Panc1 (cell line): ENCODE measurements at places on chromosomes 7 and 10.

DNA sequence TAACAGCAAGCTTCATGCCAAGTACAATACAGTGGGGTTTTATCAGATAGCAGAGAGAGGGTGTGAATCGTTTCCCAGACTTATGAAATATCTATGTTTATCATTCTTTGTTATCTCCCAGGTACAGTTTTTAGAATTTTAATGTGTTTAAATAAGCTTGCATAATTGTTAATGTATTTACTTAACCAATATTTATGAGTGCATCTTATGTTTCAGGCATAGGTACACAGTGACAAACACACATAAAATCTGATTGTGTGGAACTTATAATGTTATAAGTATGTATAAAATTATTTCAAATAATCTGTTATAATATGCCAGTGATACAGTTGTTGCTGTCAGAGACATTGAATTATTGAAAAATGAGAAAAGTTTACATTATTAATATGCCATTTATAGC is 1011.4 kb upstream of the C7orf33 start:
- no peak for DNase-seq

DNA sequence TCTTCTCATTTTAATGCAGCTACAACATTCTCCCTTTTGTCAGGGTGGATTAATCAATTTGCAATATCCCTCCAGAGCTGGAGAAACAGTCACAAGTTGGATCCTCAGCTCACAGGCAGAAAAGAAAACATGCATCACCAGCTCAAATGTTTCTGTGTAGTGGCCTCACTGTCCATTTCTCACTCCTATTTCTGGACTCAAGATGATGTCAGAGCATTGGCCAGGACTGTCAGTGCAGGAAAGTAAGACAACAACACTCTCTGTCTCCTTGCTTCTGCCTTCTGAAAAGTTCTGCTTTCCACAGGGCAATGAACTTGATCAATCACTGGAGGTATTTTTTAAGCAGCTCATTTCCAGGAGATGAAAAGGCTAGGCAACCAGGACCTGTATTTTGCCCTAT is 8.2 kb upstream of the SVIL start:
- no peak for DNase-seq

- DNase-seq = no peak
Measured at GRCh38 chr7:27125986-27126394, 4.6 kb downstream of the HOXA4 start.

DNA sequence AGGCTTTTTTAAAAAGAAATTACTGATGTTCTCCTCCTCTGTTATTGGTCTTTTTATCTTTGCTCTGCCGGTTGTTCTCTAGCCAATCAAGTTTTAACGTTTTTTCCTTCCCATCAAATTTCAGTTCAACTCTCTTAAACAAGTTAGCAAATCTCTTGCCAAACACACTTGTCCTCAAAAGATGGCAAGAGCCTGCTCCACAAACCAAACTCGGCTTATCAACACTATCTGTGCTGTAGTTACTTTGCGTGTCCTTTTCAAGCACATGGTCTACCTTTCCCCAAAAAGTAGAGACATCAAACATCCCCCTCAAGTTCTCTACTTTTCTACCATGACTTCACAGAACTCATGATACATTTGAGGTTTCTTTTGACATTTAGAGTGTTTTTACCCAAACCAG is 71.3 kb downstream of the OSBPL3 start:
- no peak for DNase-seq

GRCh38 chr10:22570733-22571430 is 143.5 kb downstream of the PIP4K2A start:
- DNase-seq = no peak

GRCh38 chr7:132830941-132831340 is 250.9 kb downstream of the CHCHD3 start:
- no peak for DNase-seq

DNA sequence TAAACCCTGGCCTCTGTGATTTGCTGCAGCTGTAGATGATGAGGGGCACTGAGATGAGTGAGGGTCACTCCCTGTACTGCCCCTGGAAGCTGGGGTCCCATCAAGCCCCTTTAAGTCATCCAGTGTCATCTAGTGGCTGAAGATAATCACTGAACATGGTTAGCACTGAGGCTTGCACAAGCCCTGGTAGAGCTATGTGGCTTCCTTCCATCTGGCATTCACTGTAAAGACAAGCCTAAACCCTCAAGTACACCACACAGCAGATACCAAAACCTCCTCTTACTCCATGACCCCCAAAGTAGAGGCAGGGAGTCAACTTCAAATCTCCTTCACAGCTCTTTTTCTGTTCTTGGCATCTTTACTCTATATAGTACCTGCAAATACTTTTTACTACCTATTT is 72.7 kb upstream of the MRLN start:
- no peak for DNase-seq

GRCh38 chr7:159192013-159192412 is 47.3 kb upstream of the VIPR2 start:
- no peak for DNase-seq

GRCh38 chr7:116195451-116195850 is 14.9 kb upstream of the TES start:
- DNase-seq = no peak

GRCh38 chr10:59877191-59877671 is 29.1 kb downstream of the CCDC6 start:
- no peak for DNase-seq

- DNase-seq = no peak
Measured at GRCh38 chr7:104499975-104500374, 171.6 kb downstream of the LHFPL3 start.

- DNase-seq = no peak
Measured at GRCh38 chr10:70578371-70578947, 24.1 kb downstream of the PRF1 start.

- DNase-seq = no peak
Measured at GRCh38 chr7:155358948-155359712, 61.5 kb downstream of the INSIG1 start.

- DNase-seq = peak; percentile 60
Measured at GRCh38 chr7:117212969-117213877, 109.6 kb downstream of the WNT2 start.

- DNase-seq = no peak
Measured at GRCh38 chr7:81560708-81561107, 209.1 kb downstream of the HGF start.
